NCI-H1930 (cell line): ENCODE measurements at places on chromosomes 1 and 21.
A peak's percentile ranks its signal among the peaks of the same experiment; 100 is the strongest.

DNA sequence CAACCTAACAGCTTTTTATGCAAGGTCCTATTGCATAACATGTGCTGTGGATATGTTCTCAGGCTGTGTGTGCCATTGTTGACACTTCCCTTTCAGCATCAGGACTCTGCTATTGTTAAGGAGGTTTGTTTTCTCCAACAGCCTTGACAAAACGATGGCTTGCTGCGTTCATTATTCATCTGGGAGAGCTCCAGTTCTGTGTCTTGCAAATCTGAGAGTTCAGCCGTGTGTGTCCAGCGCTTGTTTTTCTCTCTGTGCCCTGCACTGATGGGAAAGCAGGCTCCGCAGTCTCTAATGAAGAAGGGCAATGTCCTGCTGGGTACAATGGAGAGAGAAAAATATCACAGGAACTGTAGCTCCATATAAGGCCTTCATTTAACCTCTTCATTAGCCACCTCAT, 63.7 kb downstream of the CLDN17 start:
- peak; percentile 46 for DNase-seq

GRCh38 chr1:235336903-235337302, 8.5 kb downstream of the GGPS1 start:
- DNase-seq, result no peak

- no peak for DNase-seq
These were observed 52.5 kb upstream of the BOLA1 start for GRCh38 chr1:149846593-149847466.

DNA sequence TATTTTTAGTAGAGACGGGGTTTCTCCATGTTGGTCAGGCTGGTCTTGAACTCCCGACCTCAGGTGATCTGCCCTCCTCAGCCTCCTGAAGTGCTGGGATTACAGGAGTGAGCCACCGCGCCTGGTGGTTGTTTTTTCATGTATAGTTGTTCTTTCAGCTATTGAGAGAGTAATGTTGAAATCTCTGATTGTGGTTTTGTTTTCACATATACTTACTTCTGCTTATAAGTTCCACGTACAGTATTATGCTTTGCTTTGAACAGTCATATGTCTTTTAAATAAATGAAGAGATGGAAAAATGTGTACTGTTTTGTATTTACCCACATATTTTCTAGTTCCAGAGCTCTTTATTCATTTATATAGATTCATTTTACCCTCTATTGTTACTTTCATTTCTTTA, 44.5 kb downstream of the MARK1 start:
- DNase-seq, result no peak

- DNase-seq, result no peak
These were observed 25.5 kb upstream of the ITPKB start for GRCh38 chr1:226764533-226764932.

GRCh38 chr1:83970114-83970513, 28.8 kb downstream of the TTLL7 start:
- no peak for DNase-seq

DNA sequence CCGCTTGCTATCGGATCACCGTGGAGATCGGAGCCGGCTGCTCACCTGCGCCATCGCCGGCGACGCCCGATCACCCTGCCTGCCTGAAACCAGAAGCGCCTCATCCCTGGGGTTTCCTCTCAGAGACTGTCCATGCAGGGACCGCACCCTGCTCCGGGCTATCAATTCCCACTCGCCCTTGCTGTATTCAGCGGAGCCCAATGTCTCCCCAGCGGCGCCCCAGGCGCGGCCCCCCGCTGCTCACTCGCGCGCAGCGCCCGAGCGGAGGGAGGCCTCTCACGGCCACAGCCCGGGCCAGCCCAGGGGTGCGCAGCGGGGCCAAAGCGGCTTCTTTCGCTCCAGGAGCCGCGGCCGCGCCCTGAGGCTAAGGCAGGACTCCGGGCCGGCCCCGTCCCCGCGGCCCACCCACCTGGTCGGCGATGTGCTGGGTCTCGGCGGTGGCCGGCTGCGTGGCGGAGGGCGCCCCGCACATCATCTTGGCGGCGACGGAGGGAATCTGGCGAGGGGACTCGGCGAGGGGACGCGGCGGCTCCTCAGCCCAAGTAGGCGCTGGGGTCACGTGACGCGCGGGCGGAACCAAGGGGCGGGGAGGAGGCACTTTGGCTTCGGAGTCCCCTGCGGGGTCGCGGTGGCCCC, at the start of gene CSTB:
Gene CSTB (minus strand): TSS at position 514 of the 636 bp plus-strand sequence. CDS start 39 bp downstream, at position 475.
- DNase-seq, result no peak

- DNase-seq, result no peak
These were observed 201.7 kb upstream of the RAB4A start for GRCh38 chr1:229069176-229069575.

DNA sequence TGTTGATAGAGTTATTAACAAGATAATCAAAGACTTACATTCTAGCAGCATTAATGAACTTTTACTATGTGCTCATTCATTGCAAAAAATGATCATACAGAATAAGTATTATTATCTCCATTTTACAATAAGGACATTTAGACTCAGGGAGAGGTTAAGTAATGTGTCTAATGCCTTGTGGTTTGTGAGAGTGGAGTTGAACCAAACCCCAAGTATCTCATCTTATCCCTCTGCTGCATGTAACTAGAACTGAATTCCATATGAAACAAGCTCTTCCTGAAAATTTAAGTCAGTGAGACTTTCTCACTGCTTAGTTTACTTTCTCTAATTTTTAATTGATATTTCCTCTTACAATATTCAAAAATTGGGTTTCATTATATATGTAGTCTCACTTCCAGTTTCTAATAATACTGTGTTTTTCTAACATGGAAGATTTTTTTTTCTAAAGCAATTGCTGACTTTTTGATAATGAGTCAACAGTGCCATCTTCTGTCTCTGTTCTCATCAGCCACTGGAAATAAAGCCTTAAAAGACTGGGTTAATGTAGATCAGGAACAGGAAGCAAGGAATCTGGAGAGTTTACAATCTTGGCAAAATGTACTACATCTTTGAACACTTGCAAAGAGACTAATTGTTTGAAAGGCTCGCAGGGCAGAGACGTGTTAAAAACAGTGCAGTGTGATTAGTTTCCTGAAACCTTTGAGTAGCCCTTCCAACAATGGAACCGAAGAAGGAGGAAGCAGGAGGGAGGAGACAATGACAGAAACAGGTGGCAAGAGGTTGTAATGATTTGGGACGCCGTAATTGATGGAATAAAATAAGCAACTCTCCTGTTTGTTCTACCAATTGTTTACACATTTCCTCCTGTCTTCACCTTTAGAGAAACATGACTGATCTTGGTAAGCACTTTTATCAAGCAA, 567.6 kb downstream of the MRPL39 start:
- DNase-seq, result no peak

DNA sequence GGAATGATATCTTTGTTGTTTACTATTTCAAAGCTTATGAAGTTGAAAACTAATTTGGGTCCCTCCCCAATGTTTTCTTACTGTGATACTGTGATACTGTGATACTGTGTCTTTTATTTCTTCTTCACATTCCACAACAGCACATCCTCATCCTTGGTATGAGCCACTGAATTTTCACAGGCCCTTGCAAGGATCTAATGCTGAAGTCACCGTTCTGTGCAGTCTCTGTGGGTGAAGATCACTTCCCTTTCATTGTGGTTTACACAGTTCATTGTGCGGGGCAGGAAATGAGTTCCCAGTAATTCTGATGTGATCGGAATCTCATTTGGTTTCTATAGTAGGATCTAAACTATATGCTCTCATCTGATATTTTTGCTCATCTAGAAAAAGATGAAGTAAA, 32.1 kb upstream of the PAXBP1 start:
- DNase-seq, result no peak

DNA sequence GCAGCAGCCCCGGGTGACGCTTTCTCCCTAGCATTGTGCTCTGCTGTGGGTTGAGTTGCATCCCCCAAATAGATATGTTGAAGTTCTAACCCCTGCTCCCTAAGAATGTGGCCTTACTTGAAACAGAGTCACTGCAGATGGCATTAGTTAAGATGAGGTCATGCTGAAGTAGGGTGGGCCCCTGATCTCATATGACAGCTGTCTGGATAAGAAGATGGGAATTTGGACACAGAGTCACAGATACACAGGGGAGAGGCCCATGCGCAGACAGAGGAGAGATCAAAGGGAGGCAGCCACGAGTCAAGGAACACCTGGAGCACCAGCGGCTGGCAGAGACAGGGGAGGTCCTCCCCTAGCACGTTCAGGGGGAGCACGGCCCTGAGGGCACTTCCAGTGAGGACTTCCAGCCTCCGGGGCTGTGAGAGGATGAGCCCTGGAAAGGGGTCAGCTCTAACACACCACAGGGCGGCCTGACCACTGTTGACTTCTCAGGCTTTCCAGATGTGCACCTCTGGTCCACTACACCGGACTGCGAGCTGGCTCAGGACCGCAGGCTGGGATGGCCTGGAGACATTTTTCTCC, 46.4 kb downstream of the ABCG1 start:
- DNase-seq, result no peak

GRCh38 chr21:42787613-42788012, 91.7 kb downstream of the WDR4 start:
- DNase-seq, result no peak

GRCh38 chr1:31410871-31411270, 2.1 kb upstream of the SERINC2 start:
- DNase-seq, result no peak

GRCh38 chr1:36137226-36137625, 12.1 kb downstream of the TRAPPC3 start:
- no peak for DNase-seq

- no peak for DNase-seq
These were observed 72.1 kb downstream of the GPR52 start for GRCh38 chr1:174519844-174520243.

DNA sequence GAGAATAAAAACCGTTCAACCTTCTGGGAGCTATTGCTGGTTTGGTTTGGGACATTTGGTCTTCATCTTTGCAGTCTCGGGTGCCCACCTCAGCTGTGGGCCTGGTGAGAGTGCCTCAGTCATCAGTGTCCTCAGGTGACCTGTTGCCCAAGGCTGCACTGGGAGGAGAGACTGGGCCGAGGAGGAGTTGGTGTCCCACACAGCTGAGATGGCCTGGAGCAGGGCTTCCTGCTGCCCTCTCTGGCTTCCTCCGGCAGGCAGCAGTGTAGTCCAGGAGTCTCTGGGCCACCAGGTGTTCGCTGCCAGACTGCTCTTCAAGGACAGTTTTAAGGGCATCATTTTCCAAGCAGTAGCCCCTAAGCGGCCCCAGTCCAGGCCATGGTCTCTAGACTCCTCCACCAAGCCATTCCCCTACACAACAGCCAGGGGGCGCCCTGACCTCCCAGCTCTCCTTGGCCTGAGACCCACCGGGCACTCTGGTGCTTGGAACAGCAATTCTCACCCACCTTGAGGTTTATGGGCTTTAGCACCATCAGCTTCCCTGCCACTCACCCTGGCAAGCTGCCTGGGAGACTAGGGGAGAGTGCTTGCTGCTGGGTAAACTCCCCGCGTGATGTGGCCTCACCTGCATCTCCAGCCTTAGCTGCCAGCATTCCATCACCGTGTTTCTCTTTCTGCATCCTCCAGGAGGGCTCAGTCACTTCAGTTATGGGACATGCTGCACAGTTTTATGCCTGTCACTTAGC, 9.1 kb upstream of the SYTL1 start:
- DNase-seq, result peak; percentile 6

GRCh38 chr1:218205721-218206120, 79.4 kb upstream of the RRP15 start:
- DNase-seq, result no peak

DNA sequence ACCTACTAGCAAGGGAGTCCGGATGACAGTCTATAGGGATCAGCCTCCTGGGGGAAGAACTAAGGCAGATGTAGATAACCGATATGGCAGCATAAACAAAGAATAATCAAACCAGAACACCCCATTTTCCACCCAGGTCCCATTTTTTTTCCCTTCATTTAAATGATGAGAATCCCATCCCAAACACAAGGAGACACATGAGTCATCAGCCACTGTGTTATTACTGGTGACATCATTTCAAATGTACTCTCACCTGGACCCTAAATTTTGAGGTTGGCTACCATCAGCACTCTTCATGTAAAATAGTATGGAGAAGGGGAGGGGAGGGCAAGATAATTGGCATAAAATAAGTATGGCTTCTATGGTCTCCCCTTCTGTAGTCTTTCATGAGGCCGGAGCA, 108.9 kb upstream of the GUCA2B start:
- no peak for DNase-seq

- no peak for DNase-seq
These were observed 40.1 kb upstream of the SLC5A9 start for GRCh38 chr1:48182439-48182838.

DNA sequence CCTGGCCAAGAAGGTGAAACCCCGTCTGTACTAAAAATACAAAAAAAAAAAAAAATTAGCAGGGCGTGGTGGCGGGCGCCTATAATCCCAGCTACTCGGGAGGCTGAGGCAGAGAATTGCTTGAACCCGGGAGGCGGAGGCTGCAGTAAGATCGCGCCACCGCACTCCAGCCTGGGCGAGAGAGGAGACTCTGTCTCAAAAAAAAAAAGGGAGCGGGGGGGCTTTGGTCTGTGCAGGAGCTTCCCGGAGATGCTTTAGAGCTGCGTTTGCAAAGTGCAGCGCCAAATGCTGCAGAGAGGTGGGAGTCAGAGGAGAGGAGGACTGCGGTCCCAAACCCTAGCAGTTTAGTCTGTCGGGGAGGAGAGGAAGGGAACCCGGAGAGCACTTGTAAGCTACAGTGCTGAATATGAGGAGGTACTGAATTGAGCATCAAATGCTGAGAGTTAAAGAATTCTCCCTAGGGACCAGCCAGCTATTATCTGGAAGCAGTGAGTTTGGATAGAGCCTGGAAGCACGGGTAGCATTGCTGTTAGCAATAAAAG, 569 bp downstream of the FALEC start:
- no peak for DNase-seq
